ENCODE measurements at places on chromosomes 12 and 14.
A peak's percentile ranks its signal among the peaks of the same experiment; 100 is the strongest.

DNA sequence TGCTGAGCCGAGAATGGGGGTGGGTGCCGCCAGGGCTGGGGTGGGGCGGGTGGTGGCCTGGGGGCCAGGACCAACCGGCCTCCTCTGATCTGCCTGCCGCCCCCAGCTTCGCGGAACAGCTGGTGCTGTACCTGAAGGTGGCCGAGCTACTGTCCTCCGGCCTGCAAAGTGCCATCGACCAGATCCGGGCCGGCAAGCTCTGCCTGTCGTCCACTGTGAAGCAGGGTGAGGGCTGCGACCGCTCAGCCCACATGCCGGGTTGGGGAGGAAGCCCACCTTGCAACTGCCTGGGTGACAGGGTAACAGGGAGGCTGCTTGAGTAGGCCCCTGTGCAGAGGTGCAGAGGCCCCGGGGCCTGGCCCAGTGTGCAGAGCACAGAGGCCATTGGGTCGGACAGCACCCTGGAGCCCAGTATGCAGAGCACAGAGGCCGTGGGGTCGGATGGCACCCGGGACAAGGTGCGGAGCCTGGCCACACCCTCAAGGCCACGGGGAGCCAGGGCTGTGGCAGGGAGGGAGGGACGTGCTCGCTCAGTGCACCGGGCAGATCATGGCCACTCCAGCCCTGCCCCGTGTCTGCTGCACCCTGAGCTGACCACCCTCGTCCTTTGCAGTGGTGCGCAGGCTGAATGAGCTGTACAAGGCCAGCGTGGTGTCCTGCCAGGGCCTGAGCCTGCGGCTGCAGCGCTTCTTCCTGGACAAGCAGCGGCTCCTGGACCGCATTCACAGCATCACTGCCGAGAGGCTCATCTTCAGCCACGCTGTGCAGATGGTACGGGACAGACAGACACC is 9.5 kb upstream of the PUS1 start:
- no peak for DNase-seq

DNA sequence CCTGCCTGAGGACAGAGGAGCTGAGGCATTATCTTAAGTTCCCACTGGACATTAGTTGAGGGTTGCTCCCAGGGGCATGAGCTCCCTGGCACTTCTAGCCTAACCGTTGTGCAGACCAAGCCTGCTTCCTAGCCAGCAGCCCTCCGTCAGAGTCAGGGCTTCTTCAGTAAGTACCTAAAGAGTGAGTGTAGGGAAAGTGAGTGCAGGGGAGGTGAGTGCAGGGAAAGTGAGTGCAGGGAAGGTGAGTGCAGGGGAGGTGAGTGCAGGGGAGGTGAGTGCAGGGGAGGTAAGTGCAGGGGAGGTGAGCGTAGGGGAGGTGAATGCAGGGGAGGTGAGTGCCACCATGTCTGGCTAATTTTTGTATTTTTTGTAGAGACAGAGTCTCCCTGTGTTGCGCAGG is 190.5 kb downstream of the ESRRB start:
- no peak for DNase-seq

DNA sequence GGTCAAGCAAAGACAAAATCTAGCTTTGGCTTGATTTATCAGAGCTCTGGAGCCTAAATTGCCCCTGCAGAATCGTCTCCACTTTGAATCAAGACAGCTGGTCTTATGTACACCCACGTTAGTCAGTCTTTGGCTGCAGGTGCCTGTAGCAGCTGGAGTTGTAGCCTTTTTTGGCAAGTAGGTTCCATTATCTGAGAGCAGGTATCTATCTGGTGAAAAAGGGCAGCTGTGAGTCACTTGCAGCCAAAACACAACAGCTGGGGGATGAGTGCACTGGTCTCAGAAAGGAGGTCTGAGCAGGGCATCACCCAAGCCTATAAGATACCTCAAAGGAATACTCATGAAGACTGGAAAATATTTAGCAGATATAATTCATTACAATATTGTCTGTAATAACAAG is 43.6 kb upstream of the KCNH5 start:
- no peak for DNase-seq

- no peak for DNase-seq
These were observed at the start of gene NKX2-1 for GRCh38 chr14:36519431-36520321. NKX2-1 (minus strand) TSS chr14:36520232; CDS start chr14:36520129, 103 bp downstream.

DNA sequence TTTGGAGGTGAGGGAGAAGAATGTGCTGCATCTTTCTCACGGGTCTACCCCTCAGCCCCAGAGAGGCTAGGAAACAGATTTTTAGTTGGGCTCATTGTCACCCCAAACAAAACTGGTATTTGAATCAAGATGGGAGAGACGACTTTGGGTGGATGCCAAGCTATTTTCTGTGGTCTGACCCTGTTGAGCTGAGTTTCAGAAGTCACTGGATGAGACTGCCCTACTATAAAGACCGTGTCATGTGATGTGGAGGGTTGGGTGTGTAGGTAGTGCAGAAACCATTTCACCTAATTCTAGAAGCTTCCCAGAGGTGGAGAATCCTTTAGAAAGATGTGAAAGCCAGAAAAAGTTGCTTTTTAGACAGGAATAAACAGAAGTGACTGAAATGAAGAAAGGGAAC is 60.2 kb downstream of the IFT43 start:
- no peak for DNase-seq

- no peak for DNase-seq
These were observed 204.1 kb downstream of the CACNA1C start for GRCh38 chr12:2256915-2257314.

GRCh38 chr14:65791191-65791981 is 378.9 kb downstream of the FUT8 start:
- no peak for DNase-seq

GRCh38 chr14:91186515-91187066 is 57.9 kb downstream of the GPR68 start:
- DNase-seq = no peak

DNA sequence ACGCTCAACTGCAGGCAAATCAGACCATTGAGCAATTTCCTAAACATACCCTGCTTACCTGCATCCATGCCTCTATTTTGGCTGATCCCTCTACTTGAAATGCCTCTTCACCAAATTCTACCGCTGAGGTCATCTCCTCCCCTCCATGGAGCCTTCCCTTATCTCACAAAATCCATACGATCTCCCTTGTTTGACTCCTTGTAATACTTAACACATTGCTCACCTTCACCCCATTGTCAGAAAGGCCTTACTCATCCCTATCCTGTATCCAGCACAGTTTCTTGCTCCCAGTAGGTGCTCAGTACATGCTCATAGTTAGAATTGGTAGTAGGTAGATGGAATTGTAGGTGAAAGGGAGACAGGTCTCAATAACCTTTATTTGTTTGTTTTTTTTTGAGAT is 5.4 kb downstream of the DDN start:
- DNase-seq = no peak

DNA sequence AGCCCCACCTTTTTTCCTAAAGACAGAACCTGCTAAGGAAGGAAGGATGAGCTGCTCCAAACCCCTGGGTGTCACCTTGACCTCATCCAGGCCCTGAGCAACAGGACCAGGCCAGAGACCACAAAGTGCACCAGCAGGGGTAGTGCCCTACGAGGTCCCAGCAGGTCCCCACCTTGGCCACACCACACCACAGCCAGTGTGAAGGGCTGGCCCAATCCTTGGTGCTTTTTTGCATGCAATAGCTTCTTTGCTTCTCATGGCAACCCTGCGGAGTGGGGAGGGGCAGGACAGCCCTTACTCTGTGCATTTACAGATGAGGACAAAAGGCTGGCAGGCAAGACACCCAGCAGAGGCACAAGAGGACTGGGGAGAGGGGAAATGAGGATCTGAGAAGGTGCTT is 352.6 kb downstream of the BCL11B start:
- no peak for DNase-seq

DNA sequence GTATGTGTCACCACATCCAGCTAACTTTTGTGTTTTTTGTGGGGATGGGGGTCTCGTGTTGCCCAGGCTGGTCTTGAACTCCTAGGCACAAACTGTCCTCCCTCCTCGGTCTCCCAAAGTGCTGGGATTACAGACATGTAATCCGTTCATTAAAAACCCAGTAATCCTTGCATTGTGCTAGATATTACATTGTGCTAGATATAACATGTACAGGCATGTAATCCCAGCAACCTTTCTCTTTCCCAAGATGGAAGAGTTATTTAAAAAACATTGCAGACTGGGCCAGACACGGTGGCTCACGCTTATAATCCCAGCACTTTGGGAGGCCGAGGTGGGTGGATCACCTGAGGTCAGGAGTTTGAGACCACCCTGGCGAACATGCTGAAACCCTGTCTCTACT is 19.7 kb downstream of the ELK3 start:
- DNase-seq = no peak

GRCh38 chr12:116165036-116165425 is 112.5 kb downstream of the MED13L start:
- DNase-seq = no peak

DNA sequence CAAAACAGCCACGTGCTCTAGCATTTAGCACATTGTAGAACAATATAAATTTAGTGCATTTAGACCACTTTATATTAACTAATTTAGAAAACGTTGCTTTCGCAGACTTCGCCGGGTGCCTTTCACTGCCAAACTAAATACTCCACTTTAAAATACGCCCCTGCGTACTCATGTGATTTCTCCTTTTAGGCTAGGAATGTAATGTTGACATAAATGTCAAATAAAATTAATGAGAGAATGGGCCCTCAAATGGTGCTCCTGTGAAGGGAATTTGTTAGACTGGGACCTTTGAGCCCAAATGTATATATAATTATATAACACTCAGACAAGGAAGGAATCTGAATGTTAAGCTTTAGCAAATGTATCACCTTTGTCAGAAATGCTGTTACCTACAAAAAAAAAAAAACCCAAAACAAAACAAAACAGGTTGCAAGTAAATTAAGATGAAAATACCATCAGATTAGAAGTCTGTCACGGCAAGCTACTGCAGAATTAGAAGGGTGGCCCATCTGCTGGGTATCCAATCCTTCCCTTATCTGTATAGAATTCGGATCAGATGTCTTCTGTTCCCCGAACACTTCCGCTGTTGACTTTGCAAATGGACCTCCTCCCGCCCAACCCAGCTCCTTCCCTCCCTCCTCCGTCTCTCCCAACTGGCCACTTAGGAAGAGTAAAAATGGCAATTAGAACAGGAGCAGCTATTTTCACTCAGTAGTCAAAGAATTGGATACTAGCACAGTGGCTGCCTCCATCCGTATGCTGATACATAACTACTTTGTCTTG is 159.3 kb upstream of the FOXN3 start:
- DNase-seq = peak; percentile 61

DNA sequence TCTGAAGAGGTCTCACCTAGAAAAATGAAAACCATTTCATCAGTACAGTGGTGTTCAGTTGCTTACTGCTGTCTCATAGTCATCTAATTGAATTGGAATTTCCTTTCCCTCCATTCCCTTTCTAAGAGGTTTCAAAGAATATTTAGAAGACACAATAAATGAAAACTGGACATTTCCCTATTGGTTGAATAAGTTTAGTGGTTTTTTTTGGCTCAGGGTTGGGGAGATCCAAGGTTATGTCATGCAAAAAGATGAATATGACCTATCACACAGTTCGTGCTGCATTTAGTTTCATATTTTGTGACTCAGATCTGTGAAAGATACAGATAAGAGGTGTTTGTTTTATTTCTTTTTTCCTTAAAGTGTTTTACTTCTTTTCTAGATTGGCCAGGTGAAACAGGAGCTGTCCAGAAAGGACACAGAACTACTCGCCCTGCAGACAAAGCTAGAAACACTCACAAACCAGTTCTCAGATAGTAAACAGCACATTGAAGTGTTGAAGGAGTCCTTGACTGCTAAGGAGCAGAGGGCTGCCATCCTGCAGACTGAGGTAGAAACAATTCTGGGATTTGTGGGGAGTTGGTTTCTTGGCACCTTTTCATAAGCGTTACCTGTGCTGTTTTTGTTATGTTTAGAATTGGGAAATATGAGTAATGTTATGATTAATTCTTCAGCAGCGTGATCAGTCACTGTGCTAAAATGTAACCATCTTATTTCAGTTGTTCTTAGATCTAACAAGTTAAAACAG is 124.6 kb downstream of the ERC1 start:
- DNase-seq = no peak

- no peak for DNase-seq
These were observed 111.5 kb upstream of the WSCD2 start for GRCh38 chr12:108017472-108018057.

- DNase-seq = no peak
These were observed 4.1 kb downstream of the TMEM121 start for GRCh38 chr14:105530285-105531087.

GRCh38 chr12:83826112-83826511 is 1086.5 kb downstream of the SLC6A15 start:
- DNase-seq = no peak

DNA sequence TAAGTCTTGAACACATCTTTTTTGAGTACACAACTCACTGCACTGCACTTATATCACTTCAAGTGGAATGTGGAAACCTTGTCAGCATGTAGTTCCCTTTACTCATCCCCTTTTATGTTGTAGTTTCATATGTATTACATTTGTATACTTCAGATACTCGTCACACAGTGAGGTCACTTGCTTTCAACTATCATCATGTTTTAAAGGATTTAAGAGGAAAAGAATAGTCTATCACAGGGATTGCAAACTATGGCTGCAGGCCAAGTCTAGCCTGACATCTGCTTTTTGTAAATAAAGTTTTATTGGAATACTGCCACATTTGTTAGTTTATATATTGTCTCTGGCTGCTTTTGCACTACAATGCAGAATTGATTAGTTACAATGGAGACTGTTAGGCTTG is 24.3 kb downstream of the CNOT2 start:
- DNase-seq = no peak

DNA sequence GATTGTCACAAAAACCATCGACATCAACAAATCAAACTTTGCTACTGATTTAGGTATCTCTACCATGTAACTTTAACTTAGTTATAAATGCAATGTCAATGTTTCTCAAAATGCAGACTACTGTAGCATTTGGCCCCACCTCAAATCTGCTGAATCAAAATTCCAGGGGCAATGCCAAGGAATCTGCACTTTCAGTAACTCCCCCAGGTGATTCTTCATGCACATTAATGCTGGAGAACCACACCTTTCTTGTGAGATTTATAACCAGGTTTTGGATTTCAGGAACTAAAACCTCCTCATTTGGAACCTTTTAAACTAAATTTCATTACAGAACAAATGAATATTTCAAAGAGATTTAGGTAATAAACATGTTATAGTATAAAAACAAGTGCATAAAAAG is 4.9 kb downstream of the ATP2B1 start:
- no peak for DNase-seq

GRCh38 chr12:49838973-49839633 is 3.8 kb downstream of the BCDIN3D start:
- DNase-seq = no peak

DNA sequence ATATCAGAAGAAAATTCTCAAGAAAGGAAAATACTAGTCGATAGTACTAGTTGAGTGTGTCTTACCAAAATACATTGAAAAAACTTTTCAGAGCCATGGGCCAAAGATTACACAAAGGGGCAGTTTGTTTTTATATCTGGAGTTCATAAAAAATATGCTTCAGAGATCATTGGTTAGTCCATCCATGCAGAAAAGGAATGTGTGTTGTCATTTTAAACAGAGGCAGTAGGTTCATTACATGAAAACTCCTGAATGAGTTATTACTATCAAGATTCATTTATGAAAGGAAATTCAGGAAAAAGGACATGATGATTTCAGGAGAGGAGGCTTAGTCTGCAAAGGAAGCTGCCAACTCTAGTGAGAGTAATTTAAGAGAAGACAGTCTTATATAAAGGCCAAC is 354.8 kb downstream of the AEBP2 start:
- no peak for DNase-seq

GRCh38 chr14:90451961-90452360 is 55.1 kb downstream of the CALM1 start:
- no peak for DNase-seq
